ENCODE measurements at places on chromosomes 5 and 9.

GRCh38 chr5:117733051-117733450, 1158.4 kb upstream of the SEMA6A start:
- no peak for DNase-seq

- DNase-seq = peak; percentile 71
These were observed 156.2 kb upstream of the S1PR3 start for GRCh38 chr9:88835038-88835466.

DNA sequence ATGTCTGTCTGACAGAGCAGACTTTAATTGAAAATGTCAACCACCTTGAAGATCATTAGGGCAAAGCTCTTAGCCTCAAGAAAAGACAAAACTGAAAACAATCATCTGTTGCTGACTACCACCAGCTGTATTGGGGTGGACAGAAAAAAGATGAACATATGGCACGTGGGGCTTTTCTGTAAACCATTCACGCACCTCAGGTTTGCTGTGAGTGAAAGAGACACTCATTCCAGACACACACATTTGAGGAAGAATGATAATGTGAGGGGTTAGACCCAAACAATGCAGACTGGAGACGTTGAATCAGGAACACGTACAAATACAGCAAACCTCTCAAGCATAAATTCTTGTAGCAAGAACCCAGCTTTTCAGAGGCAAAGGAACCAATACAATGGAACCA, 158.7 kb downstream of the EBF1 start:
- no peak for DNase-seq

DNA sequence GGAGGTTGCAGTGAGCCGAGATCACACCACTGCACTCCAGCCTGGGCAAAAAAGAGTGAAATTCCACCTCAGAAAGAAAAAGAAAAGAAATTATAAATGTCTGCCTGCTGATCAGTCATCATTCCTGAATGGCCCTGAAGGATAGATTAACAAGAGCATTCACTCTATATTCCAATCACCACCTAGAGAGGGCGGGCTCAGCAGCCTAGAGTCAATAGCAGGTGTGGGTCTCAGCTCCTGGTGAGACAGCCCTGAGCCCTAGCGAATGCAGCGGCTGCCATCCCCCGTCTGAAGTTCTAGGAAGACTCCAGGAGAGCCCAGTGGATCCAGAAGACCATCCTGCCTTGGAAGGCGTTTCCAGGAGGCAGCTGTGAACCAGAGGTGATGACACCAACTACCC, 12.0 kb downstream of the FBP1 start:
- no peak for DNase-seq
